ENCODE measurements at places on chromosomes 13 and 19.

DNA sequence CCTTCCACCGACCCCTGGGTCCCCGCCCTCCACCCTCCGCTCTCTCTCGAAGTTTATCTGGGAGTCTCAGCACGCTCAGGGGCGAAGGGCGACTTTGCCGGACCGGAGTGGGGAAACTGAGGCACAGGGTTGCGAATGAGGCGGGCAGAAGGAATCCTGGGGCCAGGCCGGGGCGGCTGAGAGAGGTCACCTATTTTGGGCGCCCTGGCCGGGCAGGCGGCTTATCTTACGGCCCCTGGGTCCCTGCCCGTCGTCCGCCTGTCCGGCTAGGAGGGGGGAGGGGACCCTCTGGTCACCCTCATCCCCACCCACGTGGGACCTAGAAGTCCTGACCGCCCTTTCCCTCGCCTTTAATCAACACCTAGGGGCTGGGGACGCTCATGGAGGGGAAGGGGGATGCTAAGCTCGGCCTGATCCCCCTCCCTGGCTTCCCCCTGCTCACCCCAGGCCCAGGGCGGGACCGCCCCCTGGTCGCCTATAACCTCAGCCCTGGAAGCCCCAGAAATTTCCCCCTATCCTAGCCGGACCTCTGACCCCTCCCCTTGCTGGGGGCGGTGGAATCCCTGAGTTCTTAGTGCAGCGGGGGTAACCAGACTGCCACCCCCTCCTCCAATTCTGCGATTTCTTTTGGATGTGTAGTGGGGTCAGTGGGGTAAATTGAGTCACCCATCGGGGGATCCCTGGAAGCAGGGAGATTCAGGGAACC, 556 bp downstream of the TRIP10 start:
- peak; percentile 47 for DNase-seq

- DNase-seq = no peak
Measured at GRCh38 chr13:106517109-106517847, 18.2 kb downstream of the EFNB2 start.

- no peak for DNase-seq
Measured at GRCh38 chr13:43100667-43101066, 77.3 kb downstream of the DNAJC15 start.

DNA sequence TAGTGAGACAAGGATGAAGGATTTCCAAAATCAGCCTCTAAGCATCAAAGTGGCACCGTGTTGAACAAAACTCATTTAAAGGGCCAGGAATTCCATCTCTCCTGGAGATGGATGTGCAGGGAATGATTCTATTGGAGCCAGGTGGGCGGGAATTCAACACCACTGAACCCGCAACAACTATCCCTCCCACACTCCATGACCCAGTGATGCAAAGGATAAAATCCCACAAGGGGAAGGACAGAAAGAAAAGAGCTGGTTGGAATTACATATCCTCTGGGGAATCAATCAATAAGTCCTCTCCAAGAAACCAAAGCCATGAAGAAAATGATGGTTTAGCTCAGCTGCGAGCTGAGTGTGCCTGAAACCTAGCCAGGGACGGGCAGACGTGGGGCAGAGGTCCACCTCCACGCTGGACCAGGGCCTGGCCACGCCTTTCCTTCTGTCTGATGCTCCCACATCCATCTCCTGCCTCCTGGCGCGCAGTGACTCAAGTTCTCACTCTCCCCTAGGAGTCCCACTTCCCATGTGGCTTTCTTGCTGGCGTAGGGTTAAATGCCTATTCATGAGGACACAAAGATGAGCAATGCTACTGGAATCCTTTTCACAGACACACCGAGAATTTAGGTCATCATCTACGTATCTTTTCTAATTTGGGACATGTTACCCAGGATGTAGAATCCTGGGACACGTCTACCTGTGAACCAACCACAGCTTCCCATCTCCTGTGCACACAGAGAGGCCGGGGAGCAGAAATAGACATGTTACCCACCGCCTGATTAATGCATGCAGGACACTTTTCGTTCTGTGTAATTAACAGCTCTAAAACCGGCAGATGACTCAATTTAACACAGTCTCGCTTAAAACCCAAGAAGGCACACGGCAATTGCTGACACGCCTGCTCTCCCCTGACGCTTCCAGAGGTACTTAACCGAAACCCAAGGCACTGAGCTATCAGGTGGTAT, 48.6 kb downstream of the PEPD start:
- DNase-seq = no peak

DNA sequence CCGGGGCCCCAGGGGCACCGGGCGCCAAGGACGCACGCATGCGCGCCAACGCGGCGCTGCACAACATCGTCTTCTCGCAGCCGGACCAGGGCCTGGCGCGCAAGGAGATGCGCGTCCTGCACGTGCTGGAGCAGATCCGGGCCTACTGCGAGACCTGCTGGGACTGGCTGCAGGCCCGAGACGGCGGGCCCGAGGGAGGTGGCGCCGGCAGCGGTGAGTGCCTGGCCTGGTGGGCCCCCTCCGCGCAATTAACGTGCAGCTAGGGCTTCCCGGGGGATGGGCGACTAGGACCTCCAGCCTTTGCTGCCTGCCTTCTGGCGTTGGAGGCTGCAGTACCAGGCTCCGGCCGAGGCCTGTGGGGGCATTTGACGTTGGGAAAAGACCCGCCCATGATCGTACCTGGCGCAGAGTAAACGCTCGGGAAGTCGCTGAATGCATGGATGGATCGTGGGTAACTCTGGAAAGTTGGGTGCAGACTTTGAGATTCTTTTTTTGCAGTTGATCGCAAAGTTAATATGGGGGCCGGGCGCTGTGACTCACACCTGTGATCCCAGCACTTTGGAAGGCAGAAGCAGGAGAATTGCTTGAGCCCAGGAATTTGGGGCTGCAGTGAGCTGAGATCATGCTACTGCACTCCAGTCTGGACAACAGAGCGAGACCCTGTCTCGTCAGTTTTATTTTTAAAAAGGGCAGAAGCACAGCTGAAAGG, 7.3 kb downstream of the APC2 start:
- DNase-seq = no peak

GRCh38 chr19:45876411-45877197, 9.3 kb downstream of the IRF2BP1 start:
- no peak for DNase-seq

DNA sequence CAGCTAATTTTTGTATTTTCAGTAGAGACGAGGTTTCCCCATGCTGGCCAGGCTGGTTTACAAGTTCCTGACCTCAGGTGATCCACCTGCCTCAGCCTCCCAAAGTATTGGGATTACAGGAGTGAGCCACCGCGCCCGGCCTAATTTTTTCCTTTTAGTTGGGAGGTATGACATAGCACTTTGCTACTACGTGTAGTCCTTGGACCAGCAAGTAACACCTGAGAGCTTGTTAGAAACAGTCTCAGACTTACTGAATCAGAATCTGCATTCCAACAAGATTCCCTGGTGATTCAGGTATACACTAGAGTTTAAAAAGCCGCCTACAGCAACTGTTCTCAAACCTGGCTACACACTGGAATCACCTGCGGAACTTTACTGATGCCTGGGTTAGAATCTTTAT, 1.8 kb upstream of the FARP1 start:
- DNase-seq = no peak

DNA sequence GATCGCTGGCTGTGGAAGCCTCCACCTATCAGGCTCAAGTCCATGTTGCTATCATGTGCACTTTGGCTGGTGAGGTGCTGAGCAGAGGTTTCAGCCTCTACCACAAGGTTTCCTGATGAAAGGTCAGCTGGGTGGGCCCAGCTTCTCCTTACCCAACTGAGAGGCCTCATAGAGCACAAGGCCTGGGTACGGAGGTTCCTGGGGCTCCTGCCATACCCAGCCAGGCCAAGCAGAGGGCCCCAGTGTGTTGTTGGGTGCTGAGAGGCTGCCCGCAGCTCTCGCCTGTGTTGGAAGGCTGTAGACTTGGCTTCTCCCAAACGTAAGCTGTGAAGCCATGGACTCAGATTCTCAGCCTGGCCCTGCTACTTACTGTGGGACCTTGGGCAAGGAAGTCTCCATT, 28.2 kb downstream of the ACTN4 start:
- DNase-seq = peak; percentile 69

DNA sequence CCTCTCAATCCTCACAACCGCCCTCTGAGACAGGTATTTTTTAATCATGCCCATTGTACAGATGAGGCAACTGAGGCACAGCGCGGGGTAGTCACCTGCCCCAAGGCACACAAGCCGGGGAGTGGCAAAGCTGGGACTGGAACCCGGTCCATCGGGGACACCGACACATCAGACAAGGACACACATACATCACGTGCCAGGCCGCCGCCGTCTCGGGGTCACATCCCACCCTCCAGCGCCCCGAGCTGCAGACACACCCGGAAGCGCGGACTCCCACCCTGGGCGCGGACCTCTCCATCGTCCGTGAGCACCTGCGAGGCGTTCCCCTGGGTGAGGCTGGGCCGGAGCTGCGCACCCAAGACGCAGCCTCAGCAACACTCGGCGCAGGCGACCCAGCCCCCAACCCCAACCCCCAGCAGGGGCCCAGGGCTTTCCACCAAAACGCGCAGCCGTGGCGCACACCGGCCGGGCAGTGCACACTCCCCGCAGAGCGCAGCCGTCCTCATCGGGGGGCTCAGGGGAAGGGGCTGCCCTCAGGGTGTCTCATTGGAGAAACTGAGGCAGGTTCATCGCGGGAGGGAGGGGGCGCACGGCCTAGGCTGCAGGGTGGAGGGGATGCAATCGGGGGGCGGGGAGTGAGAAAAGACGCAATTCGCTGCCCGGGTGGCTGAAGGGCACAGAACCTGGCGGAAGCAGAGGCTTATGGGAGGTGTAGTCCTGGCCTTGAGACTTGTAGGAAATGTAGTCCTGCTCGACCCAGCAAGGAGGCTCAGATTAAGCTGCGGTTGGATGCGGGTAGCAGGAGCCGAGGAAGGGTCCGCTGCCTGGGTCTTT, 1.9 kb upstream of the LMTK3 start:
- peak; percentile 88 for DNase-seq

- DNase-seq = no peak
Measured at GRCh38 chr19:41447732-41448332, 4.9 kb downstream of the ERICH4 start.

DNA sequence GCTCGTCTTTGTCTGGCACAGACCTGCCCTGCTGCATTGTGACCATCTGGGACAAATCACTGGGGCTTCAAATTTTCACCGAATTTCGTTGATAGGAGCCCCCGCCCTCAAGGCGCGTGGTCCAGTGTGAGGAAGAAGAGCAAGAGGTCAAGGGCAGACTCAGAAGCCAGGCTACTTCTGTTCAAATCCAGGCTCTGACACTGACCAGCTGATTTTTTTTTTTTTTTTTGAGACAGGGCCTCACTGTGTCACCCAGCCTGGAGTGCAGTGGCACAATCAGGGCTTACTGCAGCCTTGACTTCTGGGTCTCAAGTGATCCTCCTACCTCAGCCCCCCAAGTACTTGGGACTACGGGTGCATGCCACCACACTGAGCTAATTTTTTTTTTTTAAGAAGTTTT, 7.2 kb downstream of the SYNGR4 start:
- DNase-seq = no peak

DNA sequence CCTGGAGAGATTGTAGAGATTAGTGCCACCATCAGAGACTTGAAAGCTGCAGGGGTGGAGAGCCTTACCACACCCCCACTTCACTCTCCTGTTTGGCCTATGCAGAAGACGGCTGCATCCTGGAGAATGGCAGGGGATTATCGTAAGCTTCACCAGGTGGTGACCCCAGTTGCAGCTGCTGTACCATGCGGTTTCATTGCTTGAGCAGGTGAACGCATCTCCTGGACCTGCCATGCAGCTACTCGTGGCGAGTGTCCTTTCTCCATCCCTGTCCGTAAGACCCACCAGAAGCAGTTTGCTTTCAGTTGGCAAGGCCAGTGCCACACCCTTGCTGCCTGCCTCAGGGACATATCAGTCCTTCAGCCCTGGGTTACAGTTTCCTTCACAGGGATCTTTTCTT, 21.2 kb downstream of the PPP5C start:
- no peak for DNase-seq

- DNase-seq = no peak
Measured at GRCh38 chr13:36454987-36455386, 22.7 kb downstream of the CCNA1 start.

GRCh38 chr19:30783212-30783611, 411.0 kb downstream of the ZNF536 start:
- no peak for DNase-seq

DNA sequence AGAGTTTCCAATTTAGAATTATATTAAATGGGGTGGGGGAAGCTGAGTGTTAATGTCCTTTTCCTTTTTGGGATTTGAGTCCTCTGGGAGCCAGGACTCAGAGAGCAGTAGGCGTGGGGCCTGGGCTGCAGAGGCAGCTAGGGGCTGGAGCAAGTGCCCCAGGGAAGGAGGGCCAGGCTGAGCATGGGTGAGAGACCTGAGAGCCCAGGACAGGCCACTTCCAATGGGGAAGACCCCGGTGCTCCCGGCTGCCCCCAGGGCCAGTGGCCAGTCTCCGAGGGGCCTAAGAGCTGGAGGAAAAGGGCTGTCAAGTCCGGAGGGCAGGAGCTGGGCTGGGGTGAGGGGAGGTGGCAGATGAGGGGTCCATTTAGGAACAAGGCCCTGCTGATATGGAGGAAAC, 371.5 kb downstream of the ZNF536 start:
- DNase-seq = no peak

GRCh38 chr19:48671446-48671995, 1.3 kb downstream of the NTN5 start:
- DNase-seq = no peak

GRCh38 chr13:31048521-31048920, 113.2 kb downstream of the HSPH1 start:
- no peak for DNase-seq

- peak; percentile 3 for DNase-seq
Measured at GRCh38 chr19:30226464-30227011, 145.6 kb upstream of the ZNF536 start.

- DNase-seq = no peak
Measured at GRCh38 chr19:2434721-2435265, 7.4 kb upstream of the TIMM13 start.

DNA sequence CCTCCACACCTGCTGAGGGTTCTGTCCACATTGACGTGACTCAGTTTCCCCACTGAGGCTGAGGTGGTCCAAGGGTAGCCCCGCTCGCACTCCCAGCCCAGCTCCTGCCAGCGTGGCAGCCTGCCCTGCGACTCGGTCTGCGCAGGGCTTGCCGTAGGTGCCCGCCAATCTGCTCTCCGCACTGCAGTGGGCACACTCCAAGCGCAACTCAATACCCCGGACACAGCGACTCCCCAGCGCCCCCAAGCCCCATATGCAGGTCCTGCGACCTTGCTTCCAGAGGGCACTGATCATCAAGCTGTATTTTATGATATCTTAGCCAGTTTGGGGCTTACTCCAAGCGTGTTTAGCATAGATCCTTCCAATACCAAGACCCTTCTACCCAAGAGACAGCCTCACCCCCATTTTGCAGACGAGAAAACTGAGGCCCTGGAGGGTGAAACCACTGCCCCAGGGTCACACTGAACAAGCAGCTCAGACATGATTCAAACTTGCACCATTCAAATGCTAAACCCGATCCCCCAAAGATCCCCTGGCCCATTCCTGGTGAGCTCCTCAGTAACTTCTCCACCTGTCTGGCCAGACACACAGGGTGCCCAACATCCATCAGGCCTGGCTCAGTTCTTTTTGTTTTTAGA, 13.5 kb downstream of the PTPRS start:
- DNase-seq = no peak

DNA sequence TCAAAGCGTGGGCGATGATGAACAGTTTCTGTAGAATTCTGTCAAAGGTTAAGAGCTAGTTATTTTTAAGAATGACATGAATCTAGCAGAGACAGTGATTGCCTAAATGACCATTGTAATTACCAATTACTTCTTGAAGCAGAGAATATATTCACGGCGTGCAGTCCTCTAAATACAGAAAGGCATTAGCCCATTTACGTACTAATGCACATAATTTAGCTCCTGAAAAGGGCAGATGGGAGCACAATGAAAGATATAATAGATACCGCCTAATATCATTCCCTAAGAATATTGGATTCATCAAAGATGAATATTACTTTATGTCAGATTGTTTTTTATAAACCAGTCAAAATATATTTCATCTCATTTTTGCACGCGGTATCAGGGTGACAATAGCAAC, 212.4 kb downstream of the URI1 start:
- no peak for DNase-seq
